Kidney capillary endothelial cell (primary cell): ENCODE measurements at places on chromosomes 7 and 10.

DNA sequence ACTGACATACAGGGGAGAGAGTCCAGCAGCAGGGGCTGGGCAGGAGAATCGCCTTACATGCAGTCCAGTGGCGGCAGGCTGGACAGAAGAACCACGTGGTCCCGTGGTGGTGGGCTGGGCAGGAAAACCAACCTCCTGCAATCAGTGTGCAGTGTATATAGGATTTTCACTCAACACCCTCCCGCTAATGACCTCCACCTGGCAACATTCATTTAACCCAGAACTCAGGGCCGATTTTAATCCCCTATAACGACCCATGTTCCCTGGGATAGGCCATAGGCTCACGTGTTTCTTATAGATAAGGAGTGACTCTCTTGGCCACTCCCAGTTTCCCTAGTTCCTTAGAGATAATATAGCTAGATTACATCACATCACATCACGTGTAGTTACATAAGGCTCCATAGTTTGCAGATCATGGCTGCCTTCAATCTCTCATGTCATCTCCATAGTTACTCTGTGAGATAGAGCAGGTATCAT, 19.4 kb downstream of the MTURN start:
- no peak for DNase-seq

DNA sequence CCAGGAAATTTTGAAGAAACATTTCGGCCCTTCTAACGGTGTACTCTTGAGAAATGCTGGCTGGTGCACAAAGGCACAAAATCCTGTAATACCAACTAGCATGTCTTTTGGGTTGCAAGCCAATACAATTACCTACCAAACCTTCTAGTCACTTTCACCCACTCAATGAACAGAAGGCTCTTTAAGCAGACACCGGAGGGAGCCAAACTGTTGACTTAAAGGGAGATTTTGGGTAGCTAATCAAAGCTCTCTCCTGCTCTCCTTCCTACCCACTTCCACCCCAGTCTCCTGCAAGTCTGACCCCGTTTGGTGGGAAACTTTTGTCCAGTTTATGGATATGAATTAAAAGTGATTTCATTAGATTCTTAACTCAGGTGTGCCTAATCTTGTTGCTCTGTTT, 24.0 kb downstream of the GRM3 start:
- no peak for DNase-seq

GRCh38 chr10:63103971-63104409, 29.1 kb upstream of the NRBF2 start:
- DNase-seq, result no peak

- DNase-seq, result no peak
These were observed 7.3 kb upstream of the RET start for GRCh38 chr10:43069579-43069978.

DNA sequence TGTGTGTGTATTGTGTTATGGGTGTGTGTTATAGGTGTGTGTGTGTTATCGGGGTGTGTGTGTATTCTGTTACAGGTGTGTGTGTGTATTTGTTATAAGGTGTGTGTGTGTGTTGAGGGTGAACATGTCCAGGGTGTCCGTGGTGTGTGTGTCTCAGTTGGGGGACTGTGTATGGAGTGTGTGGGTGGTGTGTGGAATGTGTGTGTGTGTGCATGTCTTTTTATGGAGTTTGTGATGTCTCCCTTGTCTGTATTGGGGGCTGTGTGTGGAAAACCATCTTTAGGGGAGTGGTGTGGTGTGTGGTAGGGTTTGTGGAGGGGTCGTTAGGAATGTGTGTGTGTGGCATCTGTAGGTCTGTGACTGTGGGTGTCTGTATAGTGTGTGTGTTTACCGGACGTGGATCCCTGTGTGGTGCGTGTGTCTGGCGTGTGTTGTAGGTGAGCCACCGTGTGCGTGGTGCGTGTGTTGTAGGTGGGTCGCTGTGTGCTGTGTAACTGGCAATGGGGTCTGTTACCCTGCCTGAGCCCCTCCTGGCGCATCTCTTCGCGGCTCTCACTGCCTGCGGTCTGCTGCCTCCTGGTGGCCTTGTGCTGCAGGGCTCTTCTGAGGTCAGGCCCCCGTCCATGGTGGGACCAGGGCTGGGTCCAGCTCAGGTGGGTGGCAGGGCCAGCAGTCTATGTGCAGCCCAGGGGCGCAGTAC, 61.7 kb downstream of the PALD1 start:
- DNase-seq, result no peak

GRCh38 chr7:78213402-78213801, 414.8 kb downstream of the PHTF2 start:
- no peak for DNase-seq

- peak; percentile 52 for DNase-seq
These were observed 143.5 kb upstream of the UNC5B start for GRCh38 chr10:71068861-71069271.

DNA sequence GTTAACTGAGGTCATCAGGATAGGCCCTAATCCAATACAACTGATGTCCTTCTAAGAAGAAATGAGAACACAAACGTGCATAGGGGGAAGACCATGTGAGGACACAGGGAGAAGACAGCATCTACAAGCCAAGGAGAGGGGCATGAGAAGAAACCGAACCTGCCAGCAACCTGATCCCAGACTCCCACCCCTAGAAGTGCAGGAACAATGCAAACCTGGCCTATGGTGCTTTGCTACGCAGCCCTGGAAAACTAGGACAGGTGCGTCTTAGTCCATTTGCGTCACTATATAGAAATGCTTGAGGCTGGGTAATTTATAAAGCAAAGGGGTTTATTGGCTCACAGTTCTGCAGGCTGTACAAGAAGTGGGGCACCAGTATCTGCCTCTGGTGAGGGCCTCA, 322.6 kb upstream of the ZNF32 start:
- DNase-seq, result no peak

GRCh38 chr7:95199779-95200558, 124.4 kb downstream of the PON1 start:
- DNase-seq, result peak; percentile 41

DNA sequence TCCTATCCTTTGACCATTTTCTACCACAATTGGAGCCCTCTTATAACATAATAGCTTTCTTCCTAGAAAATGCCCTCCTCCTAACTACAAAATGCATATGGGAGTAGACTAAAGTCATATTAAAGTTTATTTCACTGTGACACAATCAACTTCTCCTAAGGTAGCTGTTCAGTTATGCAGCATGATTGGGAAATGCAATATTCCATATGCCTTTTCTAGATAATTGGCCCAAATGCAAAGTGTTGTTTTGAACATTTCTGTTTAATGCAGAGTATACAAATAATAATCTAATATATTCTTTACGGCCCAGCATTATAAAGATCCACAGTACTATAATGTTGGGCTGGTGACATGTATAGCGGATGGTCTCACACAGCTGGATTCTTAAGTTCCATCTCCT, 205.1 kb downstream of the RAPGEF5 start:
- no peak for DNase-seq

- no peak for DNase-seq
These were observed 59.3 kb downstream of the NUDCD3 start for GRCh38 chr7:44431091-44431608.

DNA sequence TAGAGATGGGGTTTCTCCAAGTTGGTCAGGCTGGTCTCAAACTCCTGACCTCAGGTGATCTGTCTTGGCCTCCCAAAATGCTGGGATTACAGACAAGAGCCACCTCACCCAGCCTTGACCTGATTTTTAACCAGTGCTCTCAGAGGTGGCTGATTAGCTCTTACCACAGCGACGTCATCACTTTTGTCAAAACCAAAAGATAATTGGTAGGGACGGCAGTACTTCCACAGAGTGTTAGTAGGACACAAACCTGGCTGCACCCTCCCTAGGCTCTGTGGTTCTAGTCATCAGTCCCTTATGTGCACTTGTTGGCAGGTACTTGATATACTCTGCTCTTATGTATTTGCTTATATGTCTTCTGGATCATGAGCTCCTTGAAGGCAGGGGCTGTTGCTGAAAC, 74.0 kb downstream of the GPR141 start:
- no peak for DNase-seq

- DNase-seq, result no peak
These were observed 8.7 kb downstream of the GSDME start for GRCh38 chr7:24748521-24748920.

GRCh38 chr7:18693816-18694215, 198.3 kb downstream of the HDAC9 start:
- DNase-seq, result no peak

GRCh38 chr10:114307731-114308130, 68.7 kb downstream of the VWA2 start:
- no peak for DNase-seq

- DNase-seq, result no peak
These were observed 521.1 kb upstream of the POT1 start for GRCh38 chr7:125450749-125451148.

DNA sequence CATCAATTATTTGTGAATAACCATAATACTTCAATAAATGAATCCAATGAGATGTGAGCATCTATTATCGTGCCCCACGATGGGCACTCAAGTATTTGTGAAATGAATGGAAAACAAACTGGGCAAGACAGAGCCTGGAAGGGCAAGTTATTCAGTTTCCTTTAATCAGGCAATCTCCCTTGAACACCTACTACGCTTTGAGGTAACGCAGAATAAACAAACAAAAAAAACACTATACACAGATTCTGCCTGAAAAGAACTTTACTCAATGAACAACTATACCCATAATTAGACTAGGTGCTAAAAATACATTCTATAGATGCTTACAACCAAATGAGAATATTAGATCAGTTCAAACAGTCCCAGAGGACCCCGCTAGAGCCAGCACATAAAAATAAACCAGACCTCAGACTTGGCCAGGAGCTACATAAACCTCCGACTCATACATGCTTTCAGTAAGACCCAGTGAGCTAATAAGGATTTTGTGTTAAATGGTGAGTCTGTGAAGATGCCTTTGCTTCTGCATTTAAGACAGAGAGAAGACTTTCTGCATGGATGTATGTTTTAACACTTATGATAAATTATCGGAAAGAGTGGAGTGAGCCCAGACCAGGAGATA, 121.3 kb downstream of the MPP7 start:
- no peak for DNase-seq

- DNase-seq, result no peak
These were observed 41.1 kb downstream of the BRI3 start for GRCh38 chr7:98322331-98323270.

DNA sequence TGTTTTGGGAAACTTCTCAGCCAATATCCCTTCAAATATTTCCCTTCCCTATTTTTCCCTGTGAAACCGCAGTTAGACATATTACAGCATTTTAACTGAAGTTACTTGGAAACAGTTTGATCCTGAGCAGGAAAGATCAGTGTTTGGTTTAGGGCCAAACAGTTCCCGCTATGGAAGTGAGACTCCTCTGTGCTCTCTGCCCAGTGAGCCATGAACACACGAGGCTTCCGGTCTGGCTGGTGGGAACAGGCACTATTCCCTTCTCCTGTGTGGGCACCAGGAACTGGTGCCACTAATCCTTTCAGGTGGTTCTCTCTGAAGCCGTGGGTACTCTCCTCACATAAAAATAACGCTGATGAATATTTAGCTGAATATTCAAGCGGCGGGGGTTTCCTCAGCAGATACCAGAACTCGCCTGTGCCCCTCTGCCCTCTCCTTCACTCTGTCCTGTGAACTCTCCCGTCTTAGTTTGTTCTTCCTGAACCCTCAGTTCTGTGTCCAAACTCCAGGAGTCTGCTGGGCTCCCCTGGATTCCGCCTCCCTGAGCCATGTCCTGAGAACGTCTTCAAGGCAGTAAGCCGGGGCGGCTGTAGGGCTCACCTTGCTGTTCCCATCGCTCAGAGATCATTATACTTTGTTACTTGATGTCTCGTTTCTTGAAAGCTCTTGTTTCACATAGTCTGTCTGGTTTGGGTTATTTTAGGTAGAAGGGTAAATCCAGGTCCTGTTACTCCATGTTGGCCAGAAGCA, 25.7 kb downstream of the FOXL3 start:
- DNase-seq, result no peak

DNA sequence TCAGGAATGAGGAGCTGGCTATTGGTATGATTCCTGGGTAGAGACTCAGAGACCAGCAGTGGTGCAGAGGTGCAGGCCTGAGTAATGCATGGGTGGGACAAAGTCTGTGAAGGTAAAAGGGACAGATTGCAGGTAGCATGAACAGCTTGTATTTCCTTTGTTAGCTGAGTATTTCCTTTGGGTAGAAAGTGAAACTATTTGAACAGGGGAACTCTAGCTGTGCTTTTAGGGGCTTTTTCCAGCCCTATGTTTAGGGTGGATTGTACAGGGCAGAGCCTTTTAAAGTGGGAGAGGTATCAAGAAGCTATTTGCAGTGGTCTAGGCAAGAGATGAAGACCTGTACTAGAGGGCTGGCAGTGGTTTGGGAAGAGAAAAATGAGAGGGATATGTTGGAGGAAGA, 739.9 kb downstream of the REEP3 start:
- no peak for DNase-seq

- no peak for DNase-seq
These were observed 80.9 kb upstream of the DYNC1I1 start for GRCh38 chr7:95691464-95691863.

GRCh38 chr7:69204943-69205342, 393.3 kb upstream of the AUTS2 start:
- DNase-seq, result no peak

DNA sequence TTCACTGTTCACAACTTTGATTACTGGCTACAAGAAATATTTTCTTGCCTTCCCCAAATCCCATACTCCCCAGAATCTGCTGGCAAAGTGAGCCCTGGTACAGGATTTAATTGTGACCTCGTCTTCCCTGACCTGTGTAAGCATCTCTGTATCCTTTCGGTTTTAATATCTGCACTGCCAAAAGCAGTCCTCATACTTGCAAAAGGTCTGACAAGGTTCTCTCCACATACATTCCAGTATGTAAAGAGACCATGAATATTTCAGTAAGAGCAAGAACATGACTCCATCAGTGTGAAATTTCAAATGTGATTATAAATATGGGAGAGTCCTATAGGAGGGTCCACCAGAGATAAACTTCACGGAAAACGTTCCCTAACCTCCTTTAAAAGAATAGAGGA, 134.0 kb upstream of the TCF7L2 start:
- no peak for DNase-seq

- DNase-seq, result no peak
These were observed 732 bp downstream of the FAM53B start for GRCh38 chr10:124743191-124744101.

DNA sequence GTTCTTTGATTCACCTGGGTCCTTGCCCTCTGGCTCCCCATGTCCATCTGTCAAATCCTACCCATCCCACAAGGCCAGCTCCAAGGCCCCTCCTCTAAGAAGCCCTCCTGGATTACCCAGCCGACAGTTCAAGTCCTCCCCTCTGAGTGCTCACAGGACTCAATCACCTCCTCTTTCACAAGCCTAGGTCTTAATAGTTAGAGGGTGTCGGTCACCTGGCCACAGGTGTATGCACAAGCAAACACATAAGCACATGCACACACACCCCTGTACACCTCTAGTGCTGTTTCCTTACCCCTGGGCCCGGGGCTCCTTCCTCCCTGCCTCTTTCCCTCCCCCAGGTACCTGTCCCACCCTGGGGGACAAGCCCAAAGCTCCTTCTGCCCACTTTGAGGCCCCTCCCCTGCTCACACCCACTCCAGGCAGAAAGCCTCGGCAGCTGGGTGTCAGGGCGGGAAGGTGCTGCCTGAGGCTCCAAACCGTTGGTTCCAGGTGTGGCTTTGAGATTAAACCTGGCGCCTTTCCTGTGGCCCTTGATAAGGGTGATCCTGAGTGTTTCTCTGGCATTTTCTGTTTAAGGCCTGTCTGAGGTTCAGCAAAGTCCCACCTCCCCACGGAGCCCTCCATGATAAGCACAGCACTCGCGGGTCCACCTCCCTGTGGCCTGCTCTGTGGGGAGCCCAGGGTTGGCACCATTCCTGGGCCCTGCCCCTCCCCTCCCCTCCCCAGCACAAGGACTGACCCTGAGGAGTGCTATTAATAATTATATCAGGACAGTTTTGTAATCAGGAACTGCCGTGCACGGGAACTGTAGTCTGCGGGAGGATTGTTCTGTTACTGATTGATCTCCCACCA, 14.6 kb upstream of the AQP1 start:
- DNase-seq, result no peak

- DNase-seq, result no peak
These were observed 50.0 kb downstream of the VCL start for GRCh38 chr10:74047871-74048270.
